Anterior cingulate cortex (tissue), 58 donors: ENCODE measurements at places on chromosomes 12 and 14.

- no peak for DNase-seq
Measured at GRCh38 chr12:28933864-28934527, 215.1 kb upstream of the FAR2 start.

- DNase-seq: no peak
Measured at GRCh38 chr14:24259282-24260025, 3.5 kb downstream of the TGM1 start.

- no peak for DNase-seq
Measured at GRCh38 chr12:28973491-28973890, 175.6 kb upstream of the FAR2 start.

DNA sequence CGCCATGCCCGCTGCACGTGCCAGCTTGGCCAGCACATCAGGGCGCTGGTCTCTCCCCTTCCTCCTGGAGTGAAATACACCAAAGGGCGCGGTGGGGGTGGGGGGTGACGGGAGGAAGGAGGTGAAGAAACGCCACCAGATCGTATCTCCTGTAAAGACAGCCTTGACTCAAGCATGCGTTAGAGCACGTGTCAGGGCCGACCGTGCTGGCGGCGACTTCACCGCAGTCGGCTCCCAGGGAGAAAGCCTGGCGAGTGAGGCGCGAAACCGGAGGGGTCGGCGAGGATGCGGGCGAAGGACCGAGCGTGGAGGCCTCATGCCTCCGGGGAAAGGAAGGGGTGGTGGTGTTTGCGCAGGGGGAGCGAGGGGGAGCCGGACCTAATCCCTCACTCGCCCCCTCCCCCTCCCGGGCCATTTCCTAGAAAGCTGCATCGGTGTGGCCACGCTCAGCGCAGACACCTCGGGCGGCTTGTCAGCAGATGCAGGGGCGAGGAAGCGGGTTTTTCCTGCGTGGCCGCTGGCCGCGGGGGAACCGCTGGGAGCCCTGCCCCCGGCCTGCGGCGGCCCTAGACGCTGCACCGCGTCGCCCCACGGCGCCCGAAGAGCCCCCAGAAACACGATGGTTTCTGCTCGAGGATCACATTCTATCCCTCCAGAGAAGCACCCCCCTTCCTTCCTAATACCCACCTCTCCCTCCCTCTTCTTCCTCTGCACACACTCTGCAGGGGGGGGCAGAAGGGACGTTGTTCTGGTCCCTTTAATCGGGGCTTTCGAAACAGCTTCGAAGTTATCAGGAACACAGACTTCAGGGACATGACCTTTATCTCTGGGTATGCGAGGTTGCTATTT is 914 bp upstream of the CCND2 start:
- DNase-seq: no peak

- DNase-seq: no peak
Measured at GRCh38 chr14:19878029-19878642, 3.2 kb downstream of the OR4K2 start.

DNA sequence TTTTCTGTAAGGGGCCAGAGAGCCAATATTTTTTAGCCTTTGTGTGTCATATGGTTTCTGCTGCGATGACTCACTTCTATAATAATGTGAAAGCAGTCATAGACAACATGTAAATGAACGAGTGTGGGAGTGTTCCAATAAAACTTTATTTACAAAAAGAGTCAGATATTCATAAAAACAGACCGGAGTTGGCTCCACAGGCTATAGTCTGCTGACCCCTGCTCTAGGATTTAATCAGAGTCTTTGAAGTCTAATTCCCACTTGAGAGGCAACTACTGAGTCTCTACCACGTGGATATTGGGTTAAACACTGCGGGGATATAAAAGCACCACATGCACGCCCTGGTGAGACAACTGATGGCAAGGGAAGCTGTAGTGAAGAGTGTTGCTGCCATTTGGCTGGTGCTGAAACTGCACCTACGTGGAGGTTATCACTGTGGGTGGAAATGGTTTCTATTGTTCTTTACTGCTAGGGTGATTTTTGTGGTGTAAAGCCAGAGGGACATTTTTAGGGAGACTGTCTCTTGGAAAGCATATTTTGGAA is 3.6 kb upstream of the NINJ2 start:
- no peak for DNase-seq

- DNase-seq: no peak
Measured at GRCh38 chr12:121005346-121005815, 10.9 kb downstream of the C12orf43 start.

DNA sequence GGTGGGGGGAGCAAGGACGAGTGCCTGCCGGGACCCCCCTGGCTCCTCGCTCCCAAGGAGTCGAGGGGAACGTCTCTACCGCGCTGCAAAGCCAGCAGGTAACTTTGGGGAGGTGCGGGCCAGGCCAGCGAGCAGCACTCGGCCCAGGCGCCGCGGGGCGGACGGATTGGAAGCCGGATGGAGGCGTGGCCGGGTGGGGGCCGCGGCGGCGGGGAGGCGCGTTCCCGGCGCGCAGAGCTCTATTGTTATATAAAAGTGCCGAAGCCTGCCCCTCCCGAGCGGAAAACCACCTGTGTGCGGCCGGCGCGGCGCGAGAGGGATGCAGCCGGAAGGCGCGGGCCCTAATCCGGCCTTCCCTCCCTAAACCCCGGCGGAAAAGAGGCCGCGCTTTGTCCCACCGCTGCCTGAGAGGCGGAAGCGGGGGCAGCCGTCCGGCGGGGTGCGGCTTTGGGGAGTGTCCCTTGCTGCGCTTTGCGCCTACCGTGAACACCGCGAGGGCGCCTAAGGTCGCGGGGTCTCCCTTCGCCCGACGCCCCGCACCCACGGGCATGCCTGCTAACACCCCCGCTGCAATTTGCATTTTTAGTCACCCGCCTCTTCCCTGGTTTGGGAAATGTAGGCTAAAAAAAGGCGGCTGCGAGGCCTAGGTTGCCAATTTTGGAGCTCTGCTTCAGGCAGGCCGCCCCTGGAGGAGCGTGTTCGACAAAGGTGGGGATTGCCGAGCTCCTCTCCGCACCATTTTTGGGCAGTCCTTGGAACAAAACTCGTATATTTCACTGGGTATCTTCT is 1.7 kb upstream of the DUSP6 start:
- DNase-seq: peak; percentile 60

- no peak for DNase-seq
Measured at GRCh38 chr14:63266106-63266505, 52.6 kb downstream of the GPHB5 start.

- DNase-seq: no peak
Measured at GRCh38 chr14:45287610-45288009, 34.6 kb upstream of the MIS18BP1 start.

DNA sequence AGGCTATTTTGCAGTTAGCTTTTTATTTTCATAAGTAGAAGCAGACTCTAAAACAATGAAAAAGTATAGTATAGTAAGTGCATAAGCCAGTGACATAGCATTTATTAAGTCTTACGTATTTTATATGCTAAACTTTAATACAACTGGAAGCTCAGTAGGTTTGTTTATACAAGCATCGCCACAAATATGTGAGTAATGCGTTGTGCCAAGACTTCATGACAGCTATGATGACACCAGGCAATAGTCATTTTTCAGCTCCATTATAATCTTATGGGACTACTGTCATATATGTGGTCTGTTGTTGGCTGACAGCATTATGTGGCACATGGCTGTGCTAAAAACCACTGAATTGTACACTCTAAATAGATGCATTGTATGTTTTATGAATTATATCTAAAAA is 40.3 kb downstream of the SLC38A2 start:
- DNase-seq: no peak

DNA sequence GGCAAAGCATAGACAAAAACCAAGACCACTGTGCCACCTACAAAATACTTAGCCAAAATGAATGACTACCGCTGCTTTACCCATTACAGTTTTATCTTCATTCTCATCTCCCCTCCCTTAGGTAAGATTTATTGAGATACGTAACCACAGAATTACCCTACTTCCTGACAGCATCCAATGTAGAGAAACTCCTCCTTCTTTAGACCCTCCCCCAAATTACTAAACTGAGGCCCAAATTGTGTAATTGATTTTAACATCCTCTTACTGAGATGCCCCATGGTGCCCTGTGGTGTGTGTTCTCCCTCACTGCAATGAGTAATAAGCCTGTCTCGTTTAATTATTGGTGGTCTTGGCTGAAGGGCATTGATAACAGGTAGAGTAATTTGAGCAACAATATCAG is 19.1 kb downstream of the VRK1 start:
- no peak for DNase-seq

GRCh38 chr12:77351860-77352259 is 286.5 kb upstream of the E2F7 start:
- DNase-seq: no peak

GRCh38 chr14:70130482-70130881 is 58.3 kb downstream of the SLC8A3 start:
- DNase-seq: no peak

- DNase-seq: no peak
Measured at GRCh38 chr12:57039016-57039798, 10.7 kb downstream of the MYO1A start.

GRCh38 chr14:105074601-105075053 is 9.4 kb upstream of the GPR132 start:
- no peak for DNase-seq

GRCh38 chr12:1843641-1844005 is 23.3 kb downstream of the LRTM2 start:
- no peak for DNase-seq

DNA sequence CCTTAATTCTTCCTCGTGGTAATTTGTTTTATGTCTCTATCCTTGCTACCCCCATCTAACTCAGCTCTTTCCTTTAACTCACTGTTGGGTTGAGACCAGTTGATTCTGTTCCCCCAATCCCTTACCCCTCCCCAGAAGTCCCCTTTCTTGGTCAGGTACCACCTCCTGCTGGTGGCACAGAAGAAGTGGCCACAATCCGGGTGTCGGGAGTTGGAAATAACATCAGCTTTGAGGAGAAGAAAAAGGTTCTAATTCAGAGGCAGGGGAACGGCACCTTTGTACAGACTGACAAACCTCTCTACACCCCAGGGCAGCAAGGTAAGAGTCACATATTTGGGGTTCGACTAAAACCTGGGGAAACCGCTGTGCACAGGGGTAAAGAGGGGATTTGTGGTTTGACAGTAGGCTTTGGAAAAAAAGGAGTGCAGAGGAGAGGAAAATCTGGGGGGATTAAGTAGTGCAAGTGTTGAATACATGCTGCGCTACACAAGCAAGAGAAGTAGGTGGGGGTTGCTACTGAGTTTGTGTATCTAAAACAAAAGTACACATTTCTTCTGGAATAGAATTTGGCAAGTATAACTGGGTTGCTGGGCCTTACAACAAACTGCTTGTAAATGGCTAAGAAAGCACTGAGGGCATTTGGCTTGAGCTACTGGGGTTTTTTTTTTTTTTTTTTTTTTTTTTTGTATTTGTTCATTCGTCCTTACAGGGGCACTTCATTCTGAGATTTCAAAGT is 1.3 kb downstream of the A2ML1 start:
- no peak for DNase-seq

DNA sequence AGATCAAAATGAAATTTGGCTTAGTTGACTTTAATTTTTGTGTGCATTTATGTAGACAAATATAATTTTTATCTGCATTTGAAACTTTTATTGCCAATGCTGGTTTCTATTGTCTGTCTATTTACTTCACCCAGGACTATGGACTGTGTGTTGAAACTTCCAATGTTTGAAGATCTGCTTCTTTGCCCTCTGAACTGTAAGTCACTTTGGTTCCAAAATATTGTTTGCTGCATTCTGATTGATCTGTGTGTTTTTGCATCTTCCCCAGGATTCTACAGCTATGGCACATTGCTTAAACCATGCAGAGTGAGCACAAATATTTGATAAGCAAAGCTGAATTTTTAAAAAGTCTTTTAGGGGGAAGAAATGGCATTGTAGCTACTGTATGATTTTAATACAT is 131.0 kb upstream of the SOX5 start:
- no peak for DNase-seq

GRCh38 chr12:23525450-23526072 is 423.9 kb downstream of the SOX5 start:
- no peak for DNase-seq

DNA sequence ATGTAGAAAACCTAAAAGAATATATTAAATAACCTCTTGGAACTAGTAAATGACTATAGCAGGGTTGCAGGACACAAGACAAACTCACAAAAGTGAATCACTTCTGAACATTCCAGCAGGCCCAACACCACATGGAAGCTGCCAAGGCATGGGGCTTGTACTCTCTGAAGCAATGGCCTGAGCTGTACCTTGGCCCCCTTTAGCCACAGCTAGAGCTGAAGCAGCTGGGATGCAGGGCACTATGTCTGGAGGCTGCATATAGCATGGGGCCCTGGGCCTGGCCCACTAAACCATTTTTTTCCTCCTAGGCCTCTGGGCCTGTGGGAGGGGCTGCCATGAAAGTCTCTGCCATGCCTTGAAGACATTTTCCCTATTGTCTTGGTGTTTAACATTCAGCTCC is 1067.3 kb downstream of the LRFN5 start:
- DNase-seq: no peak

DNA sequence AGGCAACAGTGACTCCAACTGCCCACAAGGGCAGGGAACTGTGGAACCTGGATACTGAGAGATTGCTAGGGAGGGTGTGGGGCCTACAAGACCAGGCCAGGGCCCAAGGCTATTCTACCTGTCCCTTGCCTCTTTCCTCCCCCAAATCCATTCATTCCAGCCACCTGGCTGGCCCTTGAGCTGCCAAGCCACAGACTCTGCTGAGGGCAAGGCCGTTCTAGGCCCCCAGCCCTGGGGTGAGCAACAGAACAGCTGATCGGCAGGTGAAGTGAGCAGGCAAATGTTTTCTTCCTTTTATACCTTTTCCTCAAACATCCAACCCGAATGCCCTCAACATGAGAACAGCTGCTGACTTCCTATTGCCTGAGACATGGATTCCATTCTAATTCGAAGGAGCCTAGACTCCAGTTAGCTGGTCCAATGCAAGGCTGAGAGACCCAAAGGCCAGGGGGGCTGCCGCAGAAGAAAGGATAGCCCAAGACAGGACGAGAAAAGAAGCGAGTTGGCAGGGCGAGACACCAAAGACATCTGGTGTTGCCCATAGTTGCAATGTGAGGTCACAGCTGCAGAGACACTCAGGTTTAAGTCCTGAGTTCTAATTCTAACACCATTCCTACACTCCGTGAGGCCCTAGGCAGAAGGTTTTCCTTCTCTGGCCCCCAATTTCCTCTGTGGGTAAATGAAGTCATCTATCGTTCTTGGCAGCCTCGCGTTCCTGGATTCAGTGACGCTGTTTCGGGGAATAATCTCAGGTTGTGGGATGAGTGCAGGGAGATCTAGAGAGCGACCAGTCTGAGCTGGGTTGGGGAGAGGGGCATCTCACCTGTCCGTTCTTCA is 1.7 kb downstream of the C1QL4 start:
- DNase-seq: no peak

- no peak for DNase-seq
Measured at GRCh38 chr14:68182492-68182891, 362.9 kb downstream of the RAD51B start.

GRCh38 chr14:76257111-76257803 is 105.5 kb downstream of the GPATCH2L start:
- DNase-seq: no peak

GRCh38 chr14:22390824-22391461 is 198.1 kb downstream of the DAD1 start:
- DNase-seq: no peak

- DNase-seq: no peak
Measured at GRCh38 chr14:56341766-56342493, 223.7 kb downstream of the PELI2 start.

- DNase-seq: no peak
Measured at GRCh38 chr12:117688446-117688845, 280.3 kb downstream of the KSR2 start.
